ENCODE measurements at places on chromosomes 2 and 18.

GRCh38 chr2:10558281-10559030 is 110.3 kb upstream of the ODC1 start:
- no peak for DNase-seq

GRCh38 chr18:37565101-37565976 is at the start of gene CELF4:
TSS of gene CELF4 (minus strand) at chr18:37565798.
- DNase-seq = peak; percentile 46

GRCh38 chr2:171244970-171245782 is 84.5 kb upstream of the TLK1 start:
- DNase-seq = no peak

- no peak for DNase-seq
Observed at GRCh38 chr2:202726070-202726469, 91.3 kb downstream of the FAM117B start.

- DNase-seq = no peak
Observed at GRCh38 chr2:98037206-98037605, 41.5 kb upstream of the TMEM131 start.

GRCh38 chr2:101762451-101763171 is 65.1 kb downstream of the MAP4K4 start:
- no peak for DNase-seq

- DNase-seq = no peak
Observed at GRCh38 chr18:34965566-34965965, 75.6 kb upstream of the MAPRE2 start.

DNA sequence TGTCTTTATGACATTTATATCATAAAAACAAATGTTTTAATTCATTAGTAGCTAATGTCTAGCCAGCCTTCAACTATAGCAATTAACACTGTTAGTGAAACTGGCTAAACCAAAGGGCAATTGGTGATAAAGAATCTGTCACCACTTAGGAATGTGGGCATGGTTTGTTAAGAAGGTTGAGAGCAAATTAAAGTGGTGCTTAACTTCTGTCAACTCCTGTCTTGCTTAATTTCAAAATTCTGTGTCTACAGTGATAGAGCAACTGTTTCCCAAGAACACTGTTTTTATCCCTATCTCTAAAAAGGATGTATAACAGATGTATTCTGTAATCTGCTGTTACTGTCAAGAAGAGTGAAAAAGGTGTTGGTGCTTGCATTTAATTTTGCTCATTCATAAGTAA is 36.5 kb downstream of the CFAP36 start:
- DNase-seq = no peak

DNA sequence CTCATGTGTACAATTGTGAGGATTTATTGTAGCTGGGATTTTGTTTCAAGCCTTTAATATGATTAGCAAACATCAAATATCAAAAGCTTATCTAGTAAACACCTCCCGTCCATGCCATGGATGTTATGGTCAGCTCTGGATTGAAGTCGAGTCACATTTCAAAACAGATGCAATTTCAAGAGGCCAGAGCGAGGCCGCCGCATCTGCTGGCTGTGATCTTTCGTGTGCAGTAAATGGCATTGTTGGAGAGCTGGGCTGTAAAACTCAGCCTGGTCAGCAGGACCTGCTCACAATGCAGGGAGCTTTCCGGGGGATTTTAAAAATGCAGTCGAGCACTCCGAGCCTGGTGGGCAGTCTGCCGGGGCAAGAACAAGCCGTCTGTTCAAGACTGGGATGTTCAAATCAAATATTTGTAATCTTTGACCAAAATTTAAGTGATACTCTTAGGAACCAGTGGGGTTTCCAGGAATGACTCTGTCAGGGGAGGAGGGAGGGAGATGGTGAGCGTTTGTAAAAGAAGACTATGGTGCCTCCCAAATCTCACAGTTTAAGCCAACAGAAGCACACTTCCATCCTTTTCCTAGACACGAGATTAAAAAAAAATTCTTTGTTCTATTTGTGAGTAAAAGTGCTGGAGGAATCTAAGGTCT is 97.6 kb downstream of the MYCN start:
- no peak for DNase-seq

- no peak for DNase-seq
Observed at GRCh38 chr2:72142570-72143440, 4.9 kb downstream of the CYP26B1 start.
